ENCODE measurements at places on chromosomes 5 and 9.

GRCh38 chr5:82259172-82259800, 18.9 kb downstream of the RPS23 start:
- no peak for DNase-seq

GRCh38 chr5:169384661-169385060, 83.7 kb upstream of the SLIT3 start:
- no peak for DNase-seq

DNA sequence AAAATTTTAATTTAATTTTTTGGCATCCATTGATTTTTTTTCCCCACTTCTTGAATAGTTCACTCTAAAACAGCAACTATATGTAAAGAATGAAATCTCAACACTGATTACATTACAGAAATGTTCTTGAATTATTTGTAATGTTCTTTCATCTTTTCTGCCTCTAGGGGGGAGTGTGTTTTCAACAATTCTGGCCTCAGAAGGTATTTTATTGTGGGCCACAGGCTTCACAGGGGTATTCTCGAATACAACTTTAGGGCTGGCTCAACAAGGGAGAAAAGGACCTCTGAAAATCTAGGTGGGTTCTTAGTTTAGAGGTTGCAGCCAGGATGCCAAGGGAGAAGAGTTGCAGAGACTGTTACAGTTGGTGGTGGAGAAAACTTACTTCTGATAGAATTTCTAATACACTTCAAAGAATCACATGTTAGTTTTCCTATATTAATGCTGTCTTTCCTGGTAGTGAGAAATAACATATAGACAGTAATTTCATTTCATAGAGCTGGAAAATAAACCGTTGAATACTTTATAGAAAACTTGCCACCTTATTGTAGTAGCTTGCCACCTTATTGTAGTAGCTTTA, 3.6 kb upstream of the NPR3 start:
- DNase-seq: no peak

- no peak for DNase-seq
Observed at GRCh38 chr9:3032898-3033297, 189.0 kb upstream of the PUM3 start.

DNA sequence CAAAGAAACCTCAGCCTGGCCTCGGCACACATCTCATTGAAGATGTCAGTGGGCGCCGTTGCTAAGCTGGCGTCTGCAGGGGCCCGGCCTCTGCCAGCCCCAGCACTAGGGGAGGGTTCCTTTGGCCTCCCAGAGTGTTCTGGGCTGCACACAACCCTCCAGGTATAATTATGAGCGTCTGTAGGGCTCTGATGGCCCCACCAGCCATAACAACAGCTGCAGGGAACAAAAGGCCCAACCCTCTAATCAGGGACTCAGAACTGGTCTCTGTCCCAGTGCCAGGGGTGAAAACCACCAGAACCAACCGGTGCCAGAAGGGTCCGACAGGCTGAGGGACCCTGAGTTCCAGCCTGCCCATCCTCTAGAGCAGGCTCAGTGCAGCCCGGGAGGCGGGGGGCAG, 39.5 kb upstream of the SLC12A7 start:
- DNase-seq: no peak

DNA sequence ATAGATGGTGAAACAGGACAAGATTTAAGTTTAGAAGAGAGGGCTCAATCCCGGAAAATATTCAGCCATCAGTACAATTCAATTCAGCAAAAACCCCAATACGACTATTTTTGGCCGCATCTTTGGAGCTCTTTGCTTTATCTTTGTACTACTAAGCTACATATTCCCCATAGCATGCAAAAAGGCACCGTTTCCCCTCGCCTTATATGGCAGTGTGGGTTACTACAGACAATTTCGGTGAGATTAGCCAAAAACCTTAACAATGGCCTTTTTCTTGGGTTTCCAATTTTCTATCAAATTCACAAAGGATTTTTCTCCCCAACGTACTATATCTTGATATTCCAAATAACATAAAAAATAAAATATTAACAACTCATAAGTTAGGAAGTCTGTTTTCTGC, 382.6 kb downstream of the BNC2 start:
- DNase-seq: no peak

DNA sequence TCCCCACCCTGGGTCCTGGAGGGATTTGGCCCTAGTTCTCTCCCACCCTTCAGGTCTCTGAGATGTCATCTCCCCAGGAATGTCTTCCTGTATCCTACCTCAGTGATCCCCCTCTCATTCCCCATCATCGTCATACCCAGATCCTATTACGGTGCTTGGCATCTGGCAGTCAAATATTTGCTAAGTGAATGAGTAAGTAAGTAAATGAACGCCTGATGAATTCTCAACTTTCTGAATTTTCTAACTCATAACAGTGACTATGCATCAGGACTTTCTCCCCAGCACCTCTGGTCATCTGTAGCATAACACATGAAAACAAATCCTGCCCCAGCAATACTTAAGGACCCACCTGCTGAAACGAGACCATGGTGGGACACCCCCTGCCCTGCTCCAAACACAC, 244.2 kb downstream of the EBF1 start:
- no peak for DNase-seq

- DNase-seq: peak; percentile 95
Observed at GRCh38 chr5:16736158-16736995, 119.6 kb upstream of the RETREG1 start.

DNA sequence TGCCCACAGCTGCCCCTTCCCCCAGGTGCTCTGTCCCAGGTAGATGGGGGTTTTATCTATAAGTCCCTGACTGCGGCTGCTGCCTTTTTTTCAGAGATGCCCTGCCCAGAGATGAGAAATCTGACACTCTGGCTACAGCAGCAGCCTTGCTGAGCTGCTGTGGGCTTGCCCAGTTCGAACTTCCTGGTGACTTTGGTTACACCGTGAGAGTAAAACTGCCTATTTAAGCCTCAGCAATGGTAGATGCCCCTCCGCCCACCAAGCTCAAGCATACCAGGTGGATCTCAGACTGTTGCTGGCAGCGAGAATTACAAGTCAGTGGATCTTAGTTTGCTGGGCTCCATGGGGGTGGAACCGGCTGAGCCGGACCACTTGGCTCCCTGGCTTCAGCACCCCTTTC, 56.8 kb downstream of the MINAR2 start:
- no peak for DNase-seq

GRCh38 chr9:13424872-13425271, 145.4 kb upstream of the MPDZ start:
- no peak for DNase-seq

DNA sequence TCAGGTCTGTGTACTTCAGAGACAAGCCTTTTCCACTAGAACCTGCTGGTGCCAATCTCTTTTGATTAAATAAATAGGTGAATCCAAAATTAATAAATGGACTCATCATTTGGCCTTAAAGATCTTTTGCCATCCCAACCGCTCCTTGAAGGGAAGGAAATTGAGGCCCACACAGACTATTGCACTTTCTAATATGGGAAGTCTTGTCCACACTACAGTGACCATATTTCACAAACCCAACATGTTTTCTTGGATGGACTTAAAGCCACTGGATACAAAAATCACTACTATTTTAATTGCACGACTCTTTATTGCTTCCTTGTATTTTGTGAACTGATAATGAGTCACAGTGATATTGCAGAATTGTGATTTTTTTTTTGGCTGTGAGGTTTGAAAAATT, 135.0 kb downstream of the DIRAS2 start:
- no peak for DNase-seq

- no peak for DNase-seq
Observed at GRCh38 chr9:107539427-107540163, 50.0 kb upstream of the KLF4 start.

DNA sequence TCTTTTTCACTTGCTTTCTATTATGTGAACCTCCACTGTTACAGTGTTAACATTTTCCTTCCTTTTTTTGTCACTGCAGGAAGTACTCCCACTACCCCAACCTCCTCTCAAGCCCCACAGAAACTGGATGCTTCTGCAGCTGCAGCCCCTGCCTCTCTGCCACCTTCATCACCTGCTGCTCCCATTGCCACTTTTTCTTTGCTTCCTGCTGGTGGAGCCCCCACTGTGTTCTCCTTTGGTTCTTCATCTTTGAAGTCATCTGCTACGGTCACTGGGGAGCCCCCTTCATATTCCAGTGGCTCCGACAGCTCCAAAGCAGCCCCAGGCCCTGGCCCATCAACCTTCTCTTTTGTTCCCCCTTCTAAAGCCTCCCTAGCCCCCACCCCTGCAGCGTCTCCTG, 18.8 kb downstream of the NUP214 start:
- DNase-seq: no peak

GRCh38 chr9:27659001-27659400, 85.7 kb upstream of the C9orf72 start:
- no peak for DNase-seq

DNA sequence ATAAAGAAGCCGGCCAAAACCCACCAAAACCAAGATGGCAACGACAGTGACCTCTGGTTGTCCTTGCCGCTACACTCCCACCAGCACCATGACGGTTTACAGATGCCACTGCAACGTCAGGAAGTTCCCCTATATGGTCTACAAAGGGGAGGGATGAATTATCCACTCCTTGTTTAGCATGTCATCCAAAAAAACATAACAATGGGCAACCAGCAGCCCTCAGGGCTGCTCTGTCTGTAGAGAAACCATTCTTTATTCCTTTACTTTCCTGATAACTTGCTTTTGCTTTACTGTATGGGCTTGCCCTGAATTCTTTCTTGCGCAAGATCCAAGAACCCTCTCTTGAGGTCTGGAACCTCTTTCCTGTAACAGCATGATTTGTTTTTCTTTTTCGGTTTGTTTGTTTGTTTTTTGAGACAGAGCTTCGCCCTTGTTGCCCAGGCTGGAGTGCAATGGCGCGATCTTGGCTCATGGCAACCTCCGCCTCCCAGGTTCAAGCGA, 2.0 kb upstream of the UAP1L1 start:
- no peak for DNase-seq

DNA sequence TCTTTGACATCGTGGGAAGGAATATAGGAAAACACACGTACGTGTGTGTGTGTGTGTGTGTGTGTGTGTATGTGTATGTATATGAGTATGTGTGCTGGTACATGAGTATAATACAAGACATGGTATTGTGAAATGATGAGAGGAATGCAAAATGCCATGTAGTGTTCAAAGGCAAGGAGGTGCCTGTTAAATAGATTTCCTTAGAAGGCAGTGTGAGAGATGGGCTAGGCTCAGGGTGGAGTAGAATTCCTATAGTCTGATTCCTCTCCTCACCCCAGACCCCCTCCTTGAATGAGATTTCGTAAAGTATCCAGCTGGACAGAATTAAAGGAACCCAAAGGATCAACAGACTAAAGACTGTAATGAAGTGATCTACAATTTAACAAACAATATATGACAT, 11.1 kb downstream of the GPR21 start:
- DNase-seq: no peak

DNA sequence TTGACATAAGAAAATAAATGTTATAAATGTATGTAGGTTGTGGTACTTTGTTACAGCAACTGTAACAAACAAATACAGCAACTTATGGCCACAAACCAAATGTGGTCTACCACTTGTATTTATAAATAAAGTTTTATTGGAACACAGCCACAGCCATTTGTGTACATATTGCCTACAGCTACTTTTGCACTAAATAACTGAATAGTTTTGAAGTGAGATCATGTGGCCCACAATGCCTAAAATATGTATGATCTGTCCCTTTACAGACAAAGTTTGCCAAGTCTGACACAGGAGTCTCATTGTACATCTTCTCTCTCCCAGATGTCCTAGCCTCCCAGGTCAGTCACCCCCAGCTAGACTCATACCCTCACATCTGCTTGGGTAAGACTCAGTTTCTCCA, 283.6 kb upstream of the PRDM9 start:
- no peak for DNase-seq

DNA sequence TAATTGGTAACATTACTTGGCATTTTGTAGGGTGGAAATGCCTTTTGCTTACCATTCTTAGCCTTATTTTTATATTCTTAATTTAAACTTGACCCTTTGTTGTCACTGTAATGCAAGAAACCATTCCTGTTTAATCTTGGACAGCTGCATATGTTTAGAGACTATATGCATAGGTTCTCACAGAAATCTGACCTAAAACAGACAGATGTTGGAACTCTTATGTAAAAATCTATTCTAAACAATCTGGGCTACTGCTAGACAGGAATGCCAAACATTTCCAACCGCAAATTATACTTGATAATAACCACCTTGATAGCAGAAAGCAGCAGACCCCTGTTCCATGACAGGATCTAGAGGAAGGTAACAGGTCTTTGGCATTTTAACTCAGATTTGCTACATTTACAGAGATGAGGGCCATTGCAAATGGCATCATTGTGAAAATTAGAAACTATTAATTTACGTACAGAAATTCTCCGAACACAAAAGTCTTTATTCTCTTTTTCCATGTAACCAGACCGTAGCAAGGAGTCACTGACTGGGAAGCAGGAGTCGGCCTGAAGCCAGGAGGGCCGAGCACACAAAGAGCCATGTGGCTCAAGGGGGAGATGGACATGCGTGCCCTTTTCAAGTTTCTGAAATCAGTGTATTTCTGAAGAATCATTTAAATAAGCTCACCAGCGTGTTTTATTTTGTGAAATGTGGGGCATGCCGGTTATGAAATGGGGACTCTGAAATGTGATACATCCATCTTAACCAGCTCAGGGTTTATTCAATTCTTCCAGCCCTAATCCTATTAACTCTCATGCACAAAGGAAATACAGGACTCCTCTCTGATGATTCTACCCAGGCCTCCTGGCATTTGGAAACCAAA, 139.3 kb downstream of the AOPEP start:
- DNase-seq: peak; percentile 88

- DNase-seq: no peak
Observed at GRCh38 chr5:124870070-124870469, 123.6 kb upstream of the ZNF608 start.

- no peak for DNase-seq
Observed at GRCh38 chr9:80811656-80812055, 877.7 kb downstream of the TLE1 start.

GRCh38 chr5:132591145-132591544, 34.4 kb downstream of the RAD50 start:
- DNase-seq: no peak

- no peak for DNase-seq
Observed at GRCh38 chr9:91161465-91162300, 200.0 kb downstream of the AUH start.

DNA sequence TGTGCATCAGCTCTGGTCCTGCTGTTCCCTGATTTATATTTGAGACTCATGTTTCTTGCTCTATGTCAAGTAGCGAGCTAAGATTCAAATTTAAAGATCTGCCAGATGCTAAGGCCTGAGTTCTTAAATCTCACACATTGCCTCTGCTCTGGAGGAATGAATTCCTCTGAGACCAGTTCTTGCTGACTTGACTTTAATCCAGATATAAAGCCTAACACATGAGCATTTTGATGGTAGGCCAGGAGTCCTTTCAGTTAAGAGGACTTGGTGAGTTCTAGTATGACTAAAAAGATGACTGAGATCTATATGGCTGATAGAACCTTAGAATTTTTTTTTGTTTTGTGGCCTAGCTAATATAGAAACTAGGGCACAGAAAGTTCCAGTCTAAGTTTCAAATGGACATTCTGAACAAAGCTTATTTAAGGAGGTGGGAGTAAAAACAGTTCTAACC, 1.3 kb upstream of the INIP start:
- no peak for DNase-seq

All from NCI-H2029 treated with DMSO at 0.1 percent for 48 hours (cell line).